ENCODE measurements at places on chromosomes 3 and 15. TPM values are rescaled to one million over a fixed set of nuclear protein-coding genes. Genes with fewer than 3 reads are reported as not detected.

Gene PPARG
- 76.2 TPM for total RNA-seq

Gene RTP1
- not detected for total RNA-seq

DNA sequence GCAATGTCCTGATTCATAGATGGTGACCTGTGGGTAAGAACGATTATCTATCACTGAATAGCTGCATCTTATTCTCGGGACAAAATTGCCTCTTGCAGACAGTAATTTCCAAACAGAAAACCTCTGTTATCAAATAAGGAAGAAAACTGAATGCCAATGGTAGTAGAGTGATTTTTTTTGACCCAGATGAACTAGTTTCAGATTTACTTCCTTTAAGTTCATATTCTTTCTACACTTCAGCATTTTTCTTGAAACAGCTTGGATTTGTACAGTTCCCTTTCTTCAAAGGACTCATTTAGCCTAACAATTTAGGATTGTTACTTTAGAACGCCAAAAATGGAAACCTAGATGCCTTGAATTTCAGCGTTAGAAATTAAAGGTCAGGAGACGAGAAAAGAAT is 14.6 kb downstream of the ETV5 start:
- no peak for DNase-seq

- DNase-seq, result peak; percentile 71
Measured at GRCh38 chr3:112640276-112640929, 540 bp downstream of the CCDC80 start.

DNA sequence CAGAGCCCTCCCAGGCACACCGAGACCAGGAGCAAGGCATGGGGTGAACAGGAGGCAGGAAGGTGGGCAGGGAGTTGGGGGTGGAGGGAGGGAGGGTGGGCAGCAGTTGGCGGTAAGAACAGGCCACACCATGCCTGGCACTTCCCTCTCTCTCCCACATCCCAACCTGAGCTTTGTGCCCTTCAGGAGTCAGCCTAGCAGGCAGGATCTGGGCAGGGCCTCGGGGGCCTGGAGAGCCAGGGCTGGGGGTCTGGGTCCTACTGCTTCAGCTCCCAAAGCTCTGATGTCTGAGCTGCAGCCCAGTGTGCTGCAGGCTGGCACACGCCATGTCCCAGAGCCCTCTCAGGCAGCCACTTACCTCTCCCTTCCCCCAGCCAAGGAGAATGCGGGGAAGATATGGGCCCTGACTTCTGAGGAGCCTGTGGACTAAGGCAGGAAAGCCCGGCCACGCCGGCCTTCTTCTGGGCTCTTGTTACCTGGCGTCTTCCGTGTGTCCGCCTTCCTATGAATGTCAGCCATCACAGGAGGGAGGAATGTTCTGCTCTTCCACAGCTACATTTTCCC is 2.9 kb upstream of the MYL3 start:
- no peak for DNase-seq

Gene SLC28A2
- total RNA-seq, result not detected

Gene GOLGA6L7
- not detected for total RNA-seq

DNA sequence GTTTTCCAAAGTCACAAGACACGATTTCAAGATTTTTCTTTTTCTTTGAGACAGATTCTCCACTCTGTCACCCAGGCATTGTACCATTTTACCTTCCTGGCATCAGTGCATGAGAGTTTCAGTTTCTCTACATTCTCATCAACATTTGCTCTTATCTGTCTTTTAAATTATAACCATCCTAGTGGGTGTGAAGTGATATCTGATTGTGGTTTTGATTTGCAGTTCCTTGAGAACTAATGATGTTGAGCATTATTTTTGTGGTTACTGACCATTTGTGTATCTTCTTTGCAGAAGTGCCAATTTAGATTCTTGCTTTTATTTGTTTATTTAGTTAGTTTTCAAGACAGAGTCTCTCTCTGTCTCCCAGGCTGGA is 41.2 kb downstream of the ADIPOQ start:
- DNase-seq, result no peak

GRCh38 chr3:73442152-73442551 is 182.6 kb downstream of the PDZRN3 start:
- no peak for DNase-seq

Gene MINAR1
- 1.3 TPM for total RNA-seq

GRCh38 chr3:184756151-184757021 is 44.5 kb upstream of the MAGEF1 start:
- no peak for DNase-seq

DNA sequence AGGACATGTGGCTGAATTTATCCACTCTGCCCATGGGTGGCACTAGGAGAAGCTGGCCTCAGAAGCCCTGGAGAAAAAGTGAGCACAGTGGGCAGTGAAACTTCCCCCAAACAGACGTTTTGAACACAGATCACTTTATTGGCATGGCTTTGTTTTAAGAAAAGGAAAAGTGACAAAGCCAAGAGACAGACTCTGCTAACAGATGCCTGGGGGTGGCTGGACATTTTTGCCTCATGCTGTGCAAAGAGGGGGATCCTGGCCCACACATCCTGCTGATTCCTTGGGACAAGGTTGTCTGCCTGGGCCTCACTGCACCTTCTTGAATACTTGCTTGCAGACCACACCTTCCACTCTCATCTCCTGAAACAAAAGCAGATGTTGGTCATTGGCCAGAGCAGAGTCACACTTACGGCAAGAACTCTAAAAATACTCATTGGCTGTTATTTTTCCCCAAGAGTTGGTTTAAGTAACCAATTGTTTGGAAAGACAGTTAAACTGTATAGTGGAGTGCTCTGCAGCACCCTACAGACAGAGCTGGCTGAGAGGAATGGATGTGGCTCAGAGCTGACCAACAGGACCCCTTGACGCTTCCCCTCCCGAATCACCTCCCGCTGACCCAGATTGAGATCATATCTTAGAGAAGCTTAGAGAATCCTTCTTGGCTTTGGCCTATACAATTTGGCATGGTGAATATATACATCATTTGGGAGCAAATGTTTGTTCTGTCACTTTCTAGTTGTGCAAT is 22.0 kb downstream of the RBP1 start:
- no peak for DNase-seq

DNA sequence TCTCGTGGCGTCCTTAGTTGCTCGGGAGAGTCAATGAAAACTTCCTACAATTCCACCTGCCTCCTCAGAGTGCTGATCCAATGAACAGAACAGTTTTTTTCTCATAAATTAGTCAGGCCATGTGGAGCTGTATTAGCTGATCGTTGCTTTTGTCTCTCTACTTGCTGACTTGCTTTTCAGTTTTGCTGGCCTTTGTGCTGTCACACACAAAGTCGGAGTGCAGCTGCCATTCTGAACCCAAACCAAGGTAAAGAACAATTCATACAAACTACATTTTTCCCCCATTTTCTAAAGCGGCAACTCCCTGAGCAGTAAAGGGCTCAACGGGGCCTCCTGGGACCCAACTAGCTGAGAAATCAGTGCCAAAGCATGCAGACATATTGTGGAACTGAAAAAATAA is 43.1 kb downstream of the MEIS2 start:
- no peak for DNase-seq

Gene HHLA2
- total RNA-seq, result not detected

DNA sequence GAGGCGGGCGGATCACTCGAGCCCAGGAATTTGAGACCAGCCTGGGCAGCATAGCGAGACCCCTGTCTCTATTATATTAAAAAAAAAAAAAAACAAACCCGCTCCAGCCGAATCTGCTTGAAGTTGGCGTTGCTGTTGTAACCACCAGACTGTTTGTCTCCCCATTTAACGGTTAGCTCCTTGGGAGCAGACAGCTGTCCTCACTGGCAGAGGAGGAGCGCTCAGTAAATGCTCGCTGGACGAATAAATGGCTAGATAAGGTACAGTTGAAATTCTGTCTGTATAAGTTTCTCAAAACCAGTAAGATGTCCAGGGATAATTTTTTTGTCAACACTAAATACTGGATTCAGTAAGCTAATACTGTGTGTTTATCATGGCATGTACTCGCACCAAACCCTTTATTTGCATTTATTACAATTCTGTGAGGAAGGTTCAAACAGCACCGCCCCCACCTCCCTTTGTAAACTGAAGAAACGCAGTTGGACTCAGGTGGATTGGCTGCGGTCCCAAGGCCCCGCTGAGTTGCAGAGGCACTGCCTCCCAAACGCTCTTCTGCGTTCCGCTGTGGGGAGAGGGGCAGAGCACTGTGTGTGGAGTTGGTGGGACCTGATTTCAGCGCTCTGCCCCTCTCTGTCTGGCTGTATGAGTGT is 1.1 kb downstream of the RCCD1 start:
- peak; percentile 28 for DNase-seq

Gene NRG4
- total RNA-seq, result 0.15 TPM

Gene SYNPR
- total RNA-seq, result not detected

- no peak for DNase-seq
Measured at GRCh38 chr3:81277853-81278252, 483.6 kb downstream of the GBE1 start.

DNA sequence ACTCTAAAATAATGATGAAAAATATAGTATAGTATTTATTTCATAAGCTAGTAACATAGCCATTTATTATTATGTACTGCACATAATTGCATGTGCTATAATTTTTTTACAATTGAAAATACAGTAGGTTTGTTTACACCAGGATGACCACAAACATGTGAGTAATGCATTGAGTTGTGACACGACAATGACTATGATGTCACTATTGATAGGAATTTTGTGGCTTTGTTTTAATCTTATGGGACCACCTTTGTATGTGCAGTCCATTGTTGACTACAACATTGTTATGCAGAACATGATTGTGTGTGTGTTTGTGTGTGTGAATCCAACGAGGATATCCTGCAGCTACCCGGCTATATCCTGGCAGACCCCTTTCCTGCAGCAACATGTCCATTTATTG is 372.2 kb upstream of the MCTP2 start:
- no peak for DNase-seq

DNA sequence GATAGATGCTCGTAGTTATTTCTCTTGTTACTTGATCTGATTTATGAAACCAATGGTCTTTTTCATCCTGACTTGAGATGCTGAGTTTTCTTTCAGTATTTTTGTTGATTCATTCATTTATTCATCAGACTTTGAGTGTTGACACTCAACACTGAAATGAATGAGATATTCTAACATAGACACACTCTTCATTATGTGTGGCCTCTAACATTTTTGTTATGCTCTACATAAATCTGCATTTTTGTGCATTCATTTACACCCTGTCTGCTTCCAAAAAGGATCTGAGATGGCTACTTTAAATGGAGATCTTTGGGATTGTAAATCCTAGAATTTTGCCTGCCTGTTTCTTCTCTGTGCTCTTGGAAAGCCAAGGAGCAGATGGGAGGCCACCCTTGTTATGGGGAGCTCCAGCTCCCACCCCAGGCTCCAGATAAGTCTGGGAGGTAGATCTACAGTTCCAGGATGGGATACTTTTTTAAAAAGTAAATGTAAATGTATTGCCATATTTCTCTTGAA is 287.2 kb upstream of the LRRFIP2 start:
- no peak for DNase-seq

DNA sequence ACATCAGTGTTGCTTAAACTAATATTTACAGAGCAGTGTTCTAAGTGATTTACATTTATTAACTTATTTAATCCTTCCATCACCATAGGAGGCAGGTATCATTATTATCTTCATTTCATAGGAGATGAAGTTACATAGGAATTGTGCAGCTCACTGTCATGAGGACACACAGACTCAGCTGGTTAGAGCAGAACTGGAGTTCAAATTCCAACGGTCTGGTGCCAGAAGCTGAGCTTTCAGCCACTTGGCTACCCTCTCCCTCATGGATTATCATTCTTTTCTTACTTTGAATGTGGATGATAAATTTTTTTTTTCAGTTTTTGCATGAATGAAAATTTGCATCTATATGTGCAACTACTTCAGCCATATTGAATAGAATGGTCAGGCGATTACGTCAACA is 86.0 kb upstream of the LRIG1 start:
- no peak for DNase-seq

GRCh38 chr3:171239757-171240503 is 213.4 kb upstream of the SLC2A2 start:
- no peak for DNase-seq

Gene NRROS
- 2.5 TPM for total RNA-seq

GRCh38 chr3:61601831-61602230 is 40.5 kb downstream of the PTPRG start:
- no peak for DNase-seq

- DNase-seq, result no peak
Measured at GRCh38 chr3:152970851-152971250, 135.9 kb downstream of the P2RY1 start.

GRCh38 chr15:80264031-80264430 is 12.0 kb upstream of the CTXND1 start:
- DNase-seq, result no peak

Gene GOLGA6B
- not detected for total RNA-seq

DNA sequence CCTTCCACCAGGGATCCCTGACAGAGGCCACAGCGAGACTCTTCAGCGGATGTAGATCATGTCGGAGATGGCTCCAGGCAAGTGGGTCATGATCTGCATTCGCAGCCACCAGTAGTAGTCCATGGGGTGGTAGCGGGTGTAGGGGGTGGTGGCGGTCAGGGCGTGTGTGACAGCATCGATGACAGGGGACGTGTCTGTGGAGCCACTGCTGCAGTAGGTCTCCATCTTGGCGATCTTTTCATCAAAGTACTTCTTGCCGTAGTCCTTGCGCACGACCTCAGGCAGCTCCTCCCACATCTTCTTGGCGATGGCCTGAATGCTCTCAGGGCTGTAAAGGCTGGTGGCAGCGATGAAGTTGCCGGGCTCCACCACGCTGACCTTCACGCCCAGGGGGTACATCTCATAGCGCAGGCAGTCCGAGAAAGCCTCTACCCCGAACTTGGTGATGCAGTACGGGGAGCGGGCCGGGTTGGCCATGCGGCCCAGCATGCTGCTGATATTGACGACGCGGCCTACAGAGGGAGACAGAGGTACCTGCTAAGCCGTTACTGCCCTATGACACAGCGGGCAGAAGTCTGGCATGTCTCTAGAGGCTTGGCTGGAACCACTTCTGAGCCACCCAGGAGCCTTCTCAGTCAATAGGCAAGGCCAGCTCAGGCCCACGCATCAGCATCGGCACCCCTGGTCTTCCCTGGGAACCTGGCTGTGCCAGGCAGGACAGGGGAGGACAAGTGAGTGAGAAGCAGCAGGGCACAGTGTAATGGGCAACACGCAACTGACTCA is 43.7 kb downstream of the BDH1 start:
- DNase-seq, result no peak

Gene MRAS
- total RNA-seq, result 12.3 TPM

GRCh38 chr15:101474233-101474632 is 15.3 kb downstream of the PCSK6 start:
- no peak for DNase-seq

Gene CCNB2
- total RNA-seq, result 128 TPM

- no peak for DNase-seq
Measured at GRCh38 chr15:92614301-92614700, 41.3 kb downstream of the FAM174B start.

Gene PARP9
- total RNA-seq, result 11.9 TPM

Gene PDIA3
- total RNA-seq, result 115 TPM

Gene LINGO1
- not detected for total RNA-seq

Gene P2RY1
- under 0.01 TPM for total RNA-seq

GRCh38 chr3:8519156-8519555 is 17.5 kb downstream of the LMCD1 start:
- no peak for DNase-seq

Data from Daoy (cell line).